ENCODE measurements at places on chromosomes 13 and 19.

- DNase-seq = no peak
These were observed 188.7 kb downstream of the TM9SF2 start for GRCh38 chr13:99689955-99690354.

- DNase-seq = no peak
These were observed 535.2 kb downstream of the LIG4 start for GRCh38 chr13:107680115-107680514.

GRCh38 chr13:44337581-44337980 is 36.0 kb upstream of the SERP2 start:
- DNase-seq = no peak

DNA sequence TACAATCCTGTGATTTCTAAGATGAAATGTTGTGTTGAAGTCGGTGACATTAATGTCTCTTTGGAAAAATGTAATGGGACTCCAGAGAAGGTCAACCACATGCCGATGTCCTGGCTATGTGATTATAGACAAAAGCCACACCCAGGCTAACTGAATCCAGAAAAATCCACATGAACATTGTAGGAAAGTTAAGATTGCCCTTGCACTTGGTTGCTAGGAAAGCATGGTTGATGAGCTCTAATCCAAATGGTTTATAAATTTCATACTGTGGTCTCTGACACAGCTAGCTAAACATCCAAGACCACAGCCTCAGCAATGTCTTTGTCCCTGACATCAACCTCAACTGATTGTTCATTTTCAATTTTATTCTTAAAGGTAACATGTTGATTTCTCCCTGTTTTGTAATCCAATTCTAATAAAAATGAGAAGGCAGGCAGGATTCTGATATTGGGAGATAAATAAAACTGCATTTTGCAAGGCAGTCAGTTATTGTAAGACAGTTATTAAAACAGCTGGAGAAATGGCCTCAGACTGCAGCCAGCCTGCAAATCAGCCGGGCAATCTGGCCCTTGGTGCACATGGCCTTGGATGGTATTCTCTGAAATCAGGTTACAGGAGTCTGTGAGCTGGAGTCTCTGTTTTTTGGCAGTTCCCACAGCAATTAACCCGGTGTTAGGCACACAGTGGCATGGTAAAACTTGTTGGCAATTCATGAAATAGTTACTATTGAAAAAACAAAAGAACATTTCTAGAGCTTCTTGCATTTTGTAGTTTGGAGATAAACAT is 93.9 kb downstream of the STARD13 start:
- no peak for DNase-seq

DNA sequence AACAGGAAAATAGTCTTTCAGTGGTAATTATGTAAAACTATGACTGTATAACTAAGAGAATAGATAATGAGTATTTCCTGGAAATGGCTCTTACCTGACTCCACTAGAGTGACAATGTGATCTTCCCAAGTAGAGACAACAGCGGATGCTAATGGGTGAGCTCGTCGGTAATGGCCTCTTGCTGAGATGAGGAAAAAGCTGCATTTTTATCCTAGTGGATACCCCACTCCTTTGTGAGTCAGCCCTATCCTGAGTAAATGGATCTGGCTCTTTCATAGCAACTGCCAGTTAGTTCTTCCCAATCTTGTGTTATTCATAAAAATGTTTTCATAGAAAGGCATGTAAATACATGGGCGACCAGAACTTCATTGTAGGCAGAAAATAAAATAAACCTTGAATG is 299.5 kb downstream of the NALCN start:
- DNase-seq = no peak

DNA sequence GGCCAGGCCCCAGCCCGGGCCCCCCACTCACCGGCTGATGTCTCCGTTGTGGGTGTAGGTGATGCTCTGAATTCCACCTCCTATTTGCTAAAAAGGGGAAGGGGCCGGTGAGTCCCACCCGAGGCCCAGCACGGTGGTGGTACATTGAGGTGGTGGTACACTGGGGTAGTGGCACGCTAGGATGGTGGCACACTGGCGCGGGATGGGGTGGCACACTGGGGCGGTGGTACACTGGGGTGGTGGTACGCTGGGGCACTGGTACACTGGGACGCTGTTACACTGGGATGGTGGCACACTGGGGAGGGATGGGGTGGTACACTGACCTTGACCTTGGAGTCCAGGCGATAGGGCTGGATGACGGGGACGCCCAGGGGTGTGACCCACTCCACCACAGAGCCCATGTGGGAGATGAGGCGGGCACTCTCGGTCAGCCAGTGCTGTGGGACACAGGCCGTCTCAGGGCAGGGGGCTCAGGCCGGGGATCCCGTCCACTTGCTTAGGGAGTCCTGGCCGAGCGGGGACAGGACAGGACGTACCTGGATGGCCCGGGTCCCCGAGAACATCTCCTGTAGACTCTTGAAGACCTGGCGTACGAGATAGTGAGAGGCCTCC is 14.6 kb downstream of the POLRMT start:
- DNase-seq = no peak

GRCh38 chr13:34356686-34357434 is 538.9 kb downstream of the RFC3 start:
- DNase-seq = no peak

DNA sequence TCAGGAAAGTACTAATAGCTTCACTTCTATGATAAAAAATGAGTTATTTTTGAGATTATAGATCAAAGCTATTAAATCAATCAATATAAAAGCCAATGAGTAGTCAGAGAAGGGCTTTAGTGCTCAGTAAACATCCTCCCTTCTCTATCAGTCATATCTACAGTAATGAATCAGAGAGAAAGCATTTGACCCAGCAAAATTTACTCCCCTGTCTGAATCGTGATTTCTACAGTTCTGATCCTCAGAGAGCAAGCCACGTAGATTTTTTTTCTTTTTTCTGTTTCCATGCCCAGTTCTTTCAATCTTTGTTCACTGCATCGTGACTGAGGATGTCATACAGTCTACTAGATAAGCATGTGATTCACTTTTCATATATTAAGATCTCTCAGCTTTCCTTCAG is 16.2 kb upstream of the MBNL2 start:
- peak; percentile 65 for DNase-seq

GRCh38 chr19:58350001-58350861 is 3.1 kb downstream of the A1BG start:
- no peak for DNase-seq

DNA sequence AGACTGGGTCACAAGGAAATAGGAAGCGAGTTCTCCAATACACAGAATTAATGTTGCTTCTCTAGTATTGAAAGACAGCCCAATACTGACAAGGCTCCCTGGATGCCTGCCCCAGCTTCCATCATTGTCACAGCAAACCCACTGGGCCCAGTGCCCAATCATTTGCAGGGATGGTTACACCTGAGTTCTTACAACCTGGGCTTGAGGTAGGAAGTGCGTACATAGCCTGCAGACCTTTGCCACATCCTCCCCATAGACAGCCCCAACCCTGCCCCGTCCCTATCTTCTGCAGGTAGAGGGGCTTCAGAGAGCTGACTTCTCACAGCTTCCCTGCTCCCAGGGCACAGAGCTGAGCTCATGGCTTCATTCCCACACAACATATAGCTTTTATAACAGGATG is 108.1 kb upstream of the UBL3 start:
- no peak for DNase-seq

DNA sequence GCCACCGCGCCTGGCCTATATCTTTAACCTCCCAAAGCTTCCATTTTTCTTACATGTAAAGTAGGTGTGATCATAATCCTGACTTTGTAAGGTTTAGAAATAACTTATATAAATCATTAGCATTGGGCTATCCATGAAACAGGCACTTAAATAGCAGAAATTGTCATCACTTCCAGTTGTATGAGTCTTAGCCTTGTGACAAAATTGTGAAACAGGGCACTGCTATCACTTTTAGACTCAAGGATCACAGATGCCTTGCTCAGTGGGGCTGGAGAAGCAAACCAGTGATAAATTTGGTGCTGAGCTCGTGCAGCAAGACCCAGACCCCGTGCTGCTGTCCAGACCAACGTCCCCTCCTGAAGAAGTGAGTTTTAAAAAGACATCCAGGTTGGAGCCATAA is 209.7 kb downstream of the KATNAL1 start:
- DNase-seq = no peak

DNA sequence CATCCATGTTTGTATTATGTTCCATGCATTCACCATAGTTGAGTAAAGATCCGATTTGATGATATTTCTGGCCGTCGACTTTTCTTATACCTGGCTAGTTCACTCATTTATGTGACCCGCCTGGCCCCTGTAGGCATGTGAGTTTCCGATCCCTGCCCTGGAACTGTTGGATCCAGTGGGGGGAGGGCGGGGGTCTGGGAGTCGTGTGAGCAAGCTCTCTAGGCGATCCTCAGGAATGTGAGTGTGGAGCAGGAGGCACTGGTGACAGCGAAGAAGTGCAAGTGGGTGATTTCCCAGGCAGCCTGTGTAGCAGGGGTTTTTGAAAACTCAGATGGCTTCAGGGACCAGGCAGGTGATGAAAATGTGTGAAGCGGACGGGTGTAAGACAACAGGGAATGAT is 10.6 kb upstream of the PTOV1 start:
- no peak for DNase-seq

DNA sequence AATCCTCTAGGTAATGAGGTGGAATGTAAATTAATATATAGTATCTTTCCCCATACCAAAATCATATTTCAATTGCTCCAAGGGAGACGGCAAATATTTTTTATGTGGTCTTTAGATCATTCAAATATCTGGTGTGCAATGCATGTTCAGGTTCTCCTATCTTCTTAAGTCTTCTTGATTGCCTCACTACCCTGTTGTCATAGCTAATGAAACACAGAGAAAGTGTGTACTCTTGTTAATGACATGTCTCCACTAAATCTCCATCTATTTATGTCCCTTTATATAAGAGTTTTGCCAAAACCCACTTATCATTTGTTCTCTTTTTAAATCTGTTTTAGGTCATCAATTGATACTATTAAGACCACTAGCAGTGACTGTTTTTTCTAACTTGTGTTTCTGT is 6.6 kb downstream of the STARD13 start:
- no peak for DNase-seq

GRCh38 chr13:107845911-107846310 is 369.4 kb downstream of the LIG4 start:
- DNase-seq = no peak

DNA sequence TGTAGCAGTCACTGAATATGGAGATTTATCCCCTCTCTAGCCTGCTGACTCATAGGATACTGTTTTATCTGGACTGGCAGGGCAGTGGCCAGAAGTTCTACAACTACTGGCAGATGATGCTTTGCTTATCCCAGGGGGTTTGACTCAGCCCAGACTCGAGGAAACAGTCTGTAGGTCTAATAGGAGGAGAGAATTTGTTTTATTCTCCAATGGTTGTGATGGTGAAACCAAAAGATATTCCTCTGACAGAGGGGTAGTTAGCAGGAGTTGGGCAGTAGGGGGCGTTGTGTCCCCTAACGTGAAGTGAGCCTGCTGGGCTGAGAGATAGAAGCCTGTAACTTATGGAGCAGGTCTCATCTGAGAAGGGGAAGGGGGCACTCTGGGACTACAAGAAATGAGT is 74.9 kb downstream of the WTIP start:
- peak; percentile 17 for DNase-seq

DNA sequence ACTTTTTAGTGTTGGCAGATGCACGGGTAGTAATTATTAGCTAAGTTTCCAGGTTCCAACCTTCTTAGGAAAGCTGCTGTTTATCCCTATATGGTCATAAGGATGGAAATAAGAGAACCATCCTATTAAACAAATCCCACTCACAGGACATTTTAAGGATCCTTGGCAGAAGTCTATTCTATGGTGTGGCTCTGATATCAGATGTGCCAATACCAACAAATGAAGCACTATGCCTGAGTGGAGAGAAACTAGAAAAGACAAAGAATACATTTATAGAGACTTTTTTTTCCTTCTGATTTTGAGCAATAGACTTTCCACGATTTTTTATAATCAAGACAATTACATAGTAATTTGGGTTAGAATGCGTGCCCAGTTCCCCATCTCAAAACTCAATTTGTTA is 12.6 kb downstream of the PCDH17 start:
- DNase-seq = no peak

- no peak for DNase-seq
These were observed 55.7 kb downstream of the SERP2 start for GRCh38 chr13:44429311-44429710.

DNA sequence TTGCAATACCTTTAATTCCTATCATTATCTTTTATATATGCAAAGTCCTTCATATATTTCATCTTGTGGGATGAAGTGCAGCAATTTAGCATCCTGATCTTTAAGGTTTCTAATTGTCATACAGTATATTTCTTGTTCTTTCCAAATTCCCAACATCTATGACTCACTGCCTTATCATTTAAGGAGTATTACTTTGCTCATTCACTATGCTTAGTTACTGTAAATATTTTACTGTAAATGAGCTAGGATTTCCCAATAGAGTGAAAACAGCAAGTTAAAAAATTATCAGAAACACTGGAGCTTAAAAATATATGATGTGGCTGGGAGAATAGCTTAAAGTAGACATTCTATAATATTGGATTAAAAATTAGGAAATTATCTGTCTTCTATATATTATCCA is 69.9 kb downstream of the SLITRK6 start:
- peak; percentile 48 for DNase-seq

- DNase-seq = peak; percentile 84
These were observed 20.9 kb downstream of the COG6 start for GRCh38 chr13:39676315-39676876.

DNA sequence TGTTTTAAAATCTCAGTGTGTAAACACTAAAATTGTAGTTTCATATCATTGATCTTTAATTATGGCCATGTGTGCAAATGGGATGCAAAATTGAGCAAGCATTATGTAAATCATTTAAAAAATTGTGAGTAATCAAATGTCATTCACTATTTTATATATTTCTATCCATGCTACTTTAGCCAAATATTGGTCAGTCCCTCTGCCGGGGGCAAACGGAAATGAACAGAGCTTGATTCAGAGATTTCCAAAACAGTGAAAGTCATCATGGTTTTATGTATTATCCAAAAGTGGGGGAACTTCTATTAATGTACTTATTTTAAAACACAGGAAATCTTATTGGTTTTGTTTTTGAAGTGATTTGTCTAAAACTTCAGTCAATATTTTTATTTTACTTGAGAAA is 219.1 kb downstream of the IRS2 start:
- DNase-seq = no peak
